ENCODE measurements at places on chromosomes 4 and X.

GRCh38 chrX:149937871-149938426 lies 342 bp downstream of the EOLA2 start:
- DNase-seq = no peak

DNA sequence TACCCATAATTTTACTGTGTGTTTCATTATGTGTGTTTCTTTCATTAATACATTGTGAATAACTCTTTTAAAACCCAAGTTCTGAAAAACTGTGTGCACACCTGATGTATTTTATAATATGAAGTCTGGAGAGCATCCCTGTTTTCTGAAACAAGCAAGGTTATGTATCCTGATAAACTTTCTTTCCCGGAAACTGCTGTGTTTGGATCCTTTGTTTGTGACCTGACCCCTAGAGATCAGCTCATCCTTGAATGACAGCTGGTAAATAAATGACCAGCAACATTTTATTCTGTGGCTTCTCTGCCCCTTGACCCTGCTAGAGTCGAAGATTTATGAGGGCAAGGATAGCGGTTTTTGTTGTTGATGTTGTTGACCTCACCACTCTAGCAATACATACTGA lies 535.6 kb upstream of the ZFP42 start:
- no peak for DNase-seq

DNA sequence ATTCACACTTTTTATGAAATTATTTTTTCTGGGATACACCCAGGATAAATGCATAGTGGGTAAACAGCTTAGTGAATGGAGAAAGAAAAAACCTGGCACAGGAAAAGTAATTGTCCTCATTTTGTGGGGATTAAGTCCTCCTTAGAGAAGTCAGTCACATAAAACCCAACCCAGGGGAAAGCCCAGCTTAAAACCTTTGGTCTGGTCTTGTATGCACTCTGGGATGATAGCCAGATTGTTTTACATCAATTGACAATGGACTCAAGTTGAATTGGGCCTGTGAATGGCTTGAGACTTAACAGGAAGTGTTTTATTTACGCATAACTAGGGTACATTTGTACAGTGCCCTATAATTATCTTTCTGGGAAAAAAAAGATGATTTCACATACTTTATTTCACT lies 561.3 kb upstream of the GRIA3 start:
- DNase-seq = no peak

- no peak for DNase-seq
These were observed 121.7 kb upstream of the KCNIP4 start for GRCh38 chr4:22070256-22070655.

DNA sequence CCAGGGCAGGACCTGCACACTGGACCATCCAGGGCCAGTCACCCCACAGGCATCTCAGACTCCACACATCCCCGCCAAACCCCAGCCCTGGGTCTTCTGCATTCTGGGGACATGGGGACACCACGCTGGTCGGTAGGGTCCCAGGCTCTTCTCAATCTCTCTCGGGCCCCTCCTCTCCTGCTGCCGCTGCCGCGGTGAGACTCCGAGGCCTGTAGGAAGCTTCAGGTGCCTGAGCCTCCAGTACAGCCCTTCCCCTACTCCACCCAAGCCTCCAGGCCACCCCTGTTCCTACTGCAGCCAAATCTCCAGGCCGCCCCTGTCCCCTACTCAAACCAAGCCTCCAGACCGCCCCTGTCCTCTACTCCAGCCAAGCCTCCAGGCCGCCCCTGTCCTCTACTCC lies 5.5 kb upstream of the ASMT start:
- no peak for DNase-seq

GRCh38 chr4:175813821-175814220 lies 1.8 kb upstream of the GPM6A start:
- no peak for DNase-seq

GRCh38 chrX:84187533-84188319 lies at the start of gene RPS6KA6:
RPS6KA6 (minus strand) TSS chrX:84188199; CDS start chrX:84187899, 300 bp downstream.
- no peak for DNase-seq

- DNase-seq = no peak
These were observed 16.9 kb upstream of the ARMCX2 start for GRCh38 chrX:101676571-101676970.

- no peak for DNase-seq
These were observed 192.8 kb upstream of the BCOR start for GRCh38 chrX:40290517-40290916.

GRCh38 chrX:24741330-24741729 lies 47.6 kb downstream of the POLA1 start:
- DNase-seq = no peak

DNA sequence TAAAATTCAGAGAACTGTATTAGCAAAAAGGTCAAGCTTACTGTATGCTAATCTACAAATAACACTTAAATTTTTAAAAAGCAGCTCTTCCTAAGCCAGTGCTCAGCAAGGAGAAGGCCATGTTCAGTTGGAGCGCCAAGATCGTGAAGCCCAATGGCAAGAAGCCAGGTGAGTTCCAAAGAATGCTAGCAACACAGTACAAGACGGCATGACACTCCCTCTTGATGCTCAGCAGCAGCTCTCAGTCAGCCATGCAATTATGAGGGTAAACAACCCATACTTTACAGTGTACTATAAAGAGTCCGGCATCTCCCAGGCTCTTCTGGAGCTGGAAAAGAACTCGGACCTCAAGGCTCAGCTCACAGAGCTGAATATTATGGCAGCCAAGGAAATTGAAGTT lies 34.9 kb downstream of the STX18 start:
- DNase-seq = no peak

DNA sequence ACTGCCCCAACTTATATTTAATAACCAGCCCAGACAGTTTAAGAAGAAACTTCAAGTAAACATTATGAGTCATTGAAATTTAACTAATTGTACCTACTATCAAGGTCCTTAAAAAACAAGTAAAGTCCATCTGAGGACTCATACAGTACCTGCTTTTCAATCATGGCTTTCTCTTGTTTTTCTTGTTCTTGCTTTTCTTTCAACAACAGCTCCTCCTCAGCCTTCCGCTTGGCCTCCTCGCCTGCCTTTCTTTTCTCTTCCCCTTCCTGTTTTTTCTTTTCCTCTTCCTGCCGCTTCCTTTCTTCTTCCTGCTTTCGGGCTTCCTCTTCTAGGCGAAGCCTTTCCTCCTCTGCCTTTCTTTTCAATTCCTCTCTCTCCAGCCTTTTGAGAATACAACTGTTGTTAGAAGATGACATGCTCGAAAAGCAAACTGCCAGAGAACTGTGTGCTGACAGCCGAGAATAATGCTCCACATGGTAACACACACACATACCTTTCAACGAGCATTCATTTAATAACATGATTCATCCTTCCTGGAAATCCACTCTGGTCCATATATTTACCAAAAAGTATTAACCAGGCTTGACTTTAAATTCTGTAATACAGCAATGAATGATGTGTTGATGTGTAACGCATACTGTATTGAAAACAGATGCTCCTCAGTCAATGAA lies 25.2 kb upstream of the BCLAF3 start:
- no peak for DNase-seq

GRCh38 chrX:72271812-72272211 lies 5.2 kb downstream of the RPS4X start:
- no peak for DNase-seq

DNA sequence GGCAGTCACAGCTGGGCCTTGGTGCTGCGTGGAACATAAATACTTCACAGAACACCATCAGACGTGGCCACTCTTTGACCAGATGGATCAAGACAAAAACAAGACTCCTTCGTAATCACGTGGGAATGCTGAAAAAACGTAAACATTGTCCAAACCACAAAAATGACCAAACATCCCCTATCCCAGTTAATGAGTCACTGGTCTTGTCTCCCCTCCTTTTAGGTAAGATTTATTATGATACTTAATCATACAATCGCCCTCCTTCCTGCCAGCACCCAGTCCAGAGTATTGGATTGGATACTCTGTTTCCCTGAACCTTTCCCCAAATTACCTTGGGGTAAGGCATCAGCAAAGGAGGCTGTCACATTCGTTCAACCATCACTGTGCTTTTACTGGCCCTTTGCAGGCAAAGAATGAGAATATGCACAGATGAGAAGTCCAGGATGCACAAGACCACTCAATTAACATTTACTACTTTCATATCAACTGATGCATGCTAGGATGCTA lies 601 bp upstream of the TCEANC start:
- DNase-seq = no peak

All from stimulated activated CD8-positive, alpha-beta memory T cell treated with anti-CD3 and anti-CD28 coated beads, Interleukin-7, amount 100 ng/mL, for 1 hour (primary cell).